ENCODE measurements at places on chromosomes 11 and 22. TPM values are rescaled to one million over a fixed set of nuclear protein-coding genes. Genes with fewer than 3 reads are reported as not detected.

Gene NPAS4
- total RNA-seq, result 0.16 TPM

- no peak for DNase-seq
Measured at GRCh38 chr11:70455354-70455753, 57.0 kb downstream of the CTTN start.

Gene MMP1
- not detected for total RNA-seq

DNA sequence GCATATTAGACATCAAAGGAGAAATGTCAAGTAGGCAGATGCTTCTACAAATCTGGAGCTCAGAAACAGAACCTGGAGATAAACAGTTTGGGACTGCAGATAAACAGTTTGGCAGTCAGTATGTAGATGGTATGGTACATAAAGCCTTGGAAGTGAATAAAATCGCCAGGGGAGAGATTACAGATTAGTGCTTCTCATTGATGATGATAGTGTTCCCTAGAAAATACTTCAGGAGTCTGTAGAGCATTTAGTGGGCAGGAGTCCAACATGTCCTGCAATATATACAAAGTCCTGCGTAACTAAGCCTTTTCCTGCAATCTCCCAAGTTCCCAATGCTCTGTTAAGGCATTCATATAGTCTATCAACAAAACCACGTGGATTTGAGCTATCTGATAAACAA lies 35.2 kb downstream of the NARS2 start:
- DNase-seq, result no peak

DNA sequence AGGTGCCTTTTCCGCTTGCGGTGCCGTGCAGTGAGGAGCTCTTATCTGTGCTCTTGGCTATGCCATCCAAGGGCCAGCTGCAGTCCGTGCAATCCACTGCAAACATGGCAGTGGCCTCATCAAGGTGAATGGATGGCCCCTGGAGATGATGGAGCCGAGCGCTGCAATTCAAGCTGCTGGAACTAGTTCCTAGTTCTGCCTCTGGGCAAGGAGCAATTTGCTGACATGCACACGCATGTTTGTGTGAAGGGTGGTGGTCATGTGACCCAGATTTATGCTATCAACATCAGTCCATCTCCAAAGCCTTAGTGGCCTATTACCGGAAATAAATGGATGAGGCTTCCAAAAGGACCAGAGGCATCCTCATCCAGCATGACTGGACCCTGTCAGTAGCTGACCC lies 3.1 kb upstream of the EHD1 start:
- no peak for DNase-seq

Gene ZBTB16
- 9.7 TPM for total RNA-seq

GRCh38 chr11:69076129-69076791 lies 27.5 kb downstream of the TPCN2 start:
- DNase-seq, result no peak

- no peak for DNase-seq
Measured at GRCh38 chr11:34449013-34449412, 10.3 kb downstream of the CAT start.

- DNase-seq, result no peak
Measured at GRCh38 chr11:66902486-66903177, 45.8 kb downstream of the LRFN4 start.

- DNase-seq, result no peak
Measured at GRCh38 chr22:41534219-41534618, 10.1 kb downstream of the POLR3H start.

DNA sequence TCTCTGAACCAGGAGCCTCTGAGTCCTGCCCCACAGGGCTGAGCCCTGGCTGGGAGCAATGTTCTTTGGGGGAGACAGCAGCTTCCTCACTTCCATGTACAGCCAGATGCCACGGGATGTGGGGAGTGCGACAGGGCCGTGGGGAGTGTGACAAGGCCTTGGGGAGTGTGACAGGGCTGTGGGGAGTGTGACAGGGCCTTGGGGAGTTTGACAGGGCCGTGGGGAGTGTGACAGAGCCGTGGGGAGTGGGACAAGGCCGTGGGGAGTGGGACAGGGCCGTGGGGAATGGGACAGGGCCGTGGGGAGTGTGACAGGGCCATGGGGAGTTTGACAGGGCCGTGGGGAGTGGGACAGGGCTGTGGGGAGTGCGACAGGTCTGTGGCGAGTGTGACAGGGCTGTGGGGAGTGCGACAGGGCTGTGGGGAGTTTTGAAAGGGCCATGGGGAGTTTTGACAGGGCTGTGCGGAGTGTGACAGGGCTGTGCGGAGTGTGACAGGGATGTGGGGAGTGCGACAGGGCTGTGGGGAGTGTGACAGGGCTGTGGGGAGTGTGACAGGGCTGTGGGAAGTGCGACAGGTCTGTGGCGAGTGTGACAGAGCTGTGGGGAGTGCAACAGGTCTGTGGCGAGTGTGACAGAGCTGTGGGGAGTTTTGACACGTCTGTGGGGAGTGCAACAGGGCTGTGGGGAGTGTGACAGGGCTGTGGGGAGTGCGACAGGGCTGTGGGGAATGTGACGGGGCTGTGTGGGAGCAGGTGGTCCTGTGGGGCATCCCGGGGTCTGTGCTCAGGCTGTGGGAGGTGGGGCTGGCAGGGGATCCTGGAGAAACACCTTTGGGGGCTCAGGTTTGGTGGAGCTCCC lies 6.6 kb upstream of the KRTAP5-6 start:
- no peak for DNase-seq

Gene PIK3C2A
- 45.7 TPM for total RNA-seq

Gene ANKK1
- not detected for total RNA-seq

Gene OR56A1
- under 0.01 TPM for total RNA-seq

- no peak for DNase-seq
Measured at GRCh38 chr11:69874178-69874983, 55.2 kb upstream of the FGF3 start.

DNA sequence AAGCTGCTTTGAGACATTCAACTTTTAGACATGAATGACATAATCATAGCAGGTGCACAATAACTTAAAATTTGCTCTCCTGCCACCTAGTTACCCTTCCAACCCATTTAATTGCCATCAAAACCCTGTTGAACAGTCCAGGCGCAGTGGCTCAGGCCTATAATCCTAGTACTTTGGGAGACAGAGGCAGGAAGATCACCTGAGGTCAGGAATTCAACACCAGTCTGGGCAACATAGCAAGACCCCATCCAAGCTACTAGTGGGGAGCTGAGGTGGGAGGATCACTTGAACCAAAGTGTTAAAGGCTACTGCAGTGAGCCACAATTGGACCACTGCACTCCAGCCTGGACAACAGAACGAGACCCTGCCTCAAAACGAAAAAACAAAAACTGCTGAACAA lies 4.0 kb upstream of the PHF21A start:
- DNase-seq, result no peak

DNA sequence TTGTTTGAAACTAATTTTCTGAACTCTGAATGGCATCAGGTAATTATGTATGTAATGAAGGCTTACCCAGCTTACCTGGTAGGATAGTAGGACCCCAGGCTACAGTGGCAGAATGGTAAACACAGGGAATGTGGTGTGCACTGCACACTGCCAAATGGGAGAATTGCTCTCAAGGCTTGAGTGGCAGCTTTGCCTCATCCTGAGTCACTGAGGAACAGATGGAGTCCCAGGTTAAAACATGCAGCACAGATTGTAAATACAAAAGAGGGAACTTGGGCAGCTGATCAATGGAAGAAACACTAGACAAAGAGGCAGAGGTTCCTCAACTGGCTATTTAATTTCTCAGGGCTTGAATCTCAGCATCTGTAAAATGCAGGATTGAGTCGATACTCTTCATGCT lies 24.4 kb downstream of the GPR83 start:
- DNase-seq, result no peak

- no peak for DNase-seq
Measured at GRCh38 chr11:1749395-1750351, 722 bp downstream of the IFITM10 start.

Gene AMOTL1
- 34.6 TPM for total RNA-seq

GRCh38 chr11:117606790-117607189 lies 190.2 kb downstream of the DSCAML1 start:
- no peak for DNase-seq

- no peak for DNase-seq
Measured at GRCh38 chr11:123233280-123233974, 38.4 kb upstream of the CLMP start.
